ENCODE measurements at places on chromosomes 6 and 20.

GRCh38 chr6:145453376-145453775 is 281.9 kb downstream of the EPM2A start:
- no peak for DNase-seq

DNA sequence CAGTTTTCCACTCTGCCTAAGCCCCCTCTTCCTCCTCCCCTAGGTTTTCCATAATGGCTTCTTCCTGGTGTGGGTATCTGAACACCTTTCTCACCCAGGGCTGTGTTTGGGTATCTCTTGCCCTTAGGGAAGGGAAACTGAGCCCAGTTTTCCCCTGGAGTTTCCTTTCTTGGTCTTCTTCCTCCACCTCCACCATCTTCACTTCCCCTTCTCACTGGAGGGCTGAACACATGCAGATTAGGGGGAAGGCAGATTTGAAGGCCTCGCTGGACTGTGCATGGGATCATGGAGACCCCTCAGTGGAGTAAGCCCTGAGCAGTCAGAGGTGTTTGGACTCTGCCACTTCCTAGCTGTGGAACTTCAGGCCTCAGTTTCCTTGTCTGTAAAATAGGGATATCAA is 27.8 kb downstream of the FOXP4 start:
- no peak for DNase-seq

GRCh38 chr6:42095094-42095493 is 44.8 kb downstream of the TAF8 start:
- no peak for DNase-seq

- no peak for DNase-seq
Measured at GRCh38 chr6:150576651-150577226, 22.9 kb upstream of the PLEKHG1 start.

- peak; percentile 15 for DNase-seq
Measured at GRCh38 chr6:38179300-38179699, 359.8 kb downstream of the ZFAND3 start.

- DNase-seq: no peak
Measured at GRCh38 chr6:109197061-109197460, 101.8 kb downstream of the CEP57L1 start.

GRCh38 chr20:10476319-10476724 is 41.2 kb downstream of the SLX4IP start:
- no peak for DNase-seq

- DNase-seq: no peak
Measured at GRCh38 chr6:169741344-169741743, 10.0 kb downstream of the DYNLT2 start.

DNA sequence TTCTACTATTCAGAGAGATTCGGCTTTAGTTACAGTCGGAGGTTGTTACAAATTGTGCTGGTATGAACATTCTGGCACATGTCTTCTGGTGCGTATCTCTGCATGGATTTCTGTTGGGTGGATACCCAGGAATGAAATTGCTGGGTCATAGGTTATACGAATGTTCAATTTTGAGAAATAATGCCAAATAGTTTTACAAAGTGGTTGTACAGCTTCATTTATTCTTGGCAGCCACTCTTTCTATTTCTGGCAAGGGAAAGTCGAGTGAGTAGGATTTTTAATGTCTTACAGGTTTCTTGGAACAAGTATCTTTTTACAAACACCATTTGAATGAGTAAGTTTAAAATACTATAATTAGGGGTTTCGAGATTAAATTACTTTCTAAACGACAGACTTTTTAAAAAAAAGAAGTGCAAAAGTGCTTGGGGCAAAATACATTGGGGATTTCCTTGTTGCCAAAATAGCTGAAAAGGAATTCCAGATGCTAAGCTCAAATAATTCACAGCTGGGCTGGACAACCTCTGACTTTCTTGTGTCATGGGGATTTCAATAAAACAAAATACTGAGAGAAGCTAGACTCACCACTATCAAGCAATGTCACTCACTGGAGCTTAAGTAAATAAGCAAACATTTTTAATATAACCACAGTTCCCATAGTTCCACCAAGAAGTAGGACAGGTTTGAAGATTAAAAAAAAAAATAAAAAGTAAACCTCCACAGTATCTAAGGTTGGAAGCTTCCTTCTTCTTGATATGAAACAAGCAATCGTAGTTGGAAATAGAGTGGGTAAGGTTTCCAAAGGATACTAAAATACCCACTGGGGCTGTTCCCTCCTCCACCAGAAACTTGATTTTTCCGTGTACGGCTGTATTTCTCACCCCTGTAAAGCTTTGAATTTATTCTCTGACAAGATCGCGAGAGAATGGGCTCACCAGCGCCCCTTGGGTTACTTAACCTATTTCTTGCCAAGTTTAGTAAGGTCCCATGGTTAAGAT is 21.6 kb upstream of the GFOD1 start:
- DNase-seq: no peak

- no peak for DNase-seq
Measured at GRCh38 chr20:20448881-20449280, 81.0 kb downstream of the INSM1 start.

GRCh38 chr6:31441365-31442267 is 38.2 kb downstream of the MICA start:
- peak; percentile 88 for DNase-seq

DNA sequence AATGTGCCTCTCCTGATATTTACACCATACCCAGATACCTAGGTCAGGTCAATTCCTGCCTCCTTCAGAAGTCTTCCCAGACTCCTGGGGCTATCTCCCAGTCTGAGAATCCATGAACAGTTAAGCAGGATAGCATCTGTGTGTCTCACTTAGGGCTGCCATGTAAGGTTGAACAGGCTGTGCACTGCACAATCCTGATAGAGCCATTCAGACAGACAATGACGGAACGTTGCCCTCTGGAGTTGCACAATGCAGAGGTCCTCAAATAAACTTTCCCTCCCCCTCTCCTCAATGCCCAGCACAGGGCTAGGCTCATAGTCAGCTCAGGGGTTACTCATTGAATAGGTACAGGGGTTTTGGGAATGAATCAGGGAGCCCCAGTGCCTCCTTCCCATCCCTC is 89.7 kb downstream of the CD40 start:
- no peak for DNase-seq

- peak; percentile 88 for DNase-seq
Measured at GRCh38 chr6:128882991-128883611, at the start of gene LAMA2. TSS of gene LAMA2 (plus strand) at chr6:128883138. CDS start at chr6:128883246, 108 bp downstream.

DNA sequence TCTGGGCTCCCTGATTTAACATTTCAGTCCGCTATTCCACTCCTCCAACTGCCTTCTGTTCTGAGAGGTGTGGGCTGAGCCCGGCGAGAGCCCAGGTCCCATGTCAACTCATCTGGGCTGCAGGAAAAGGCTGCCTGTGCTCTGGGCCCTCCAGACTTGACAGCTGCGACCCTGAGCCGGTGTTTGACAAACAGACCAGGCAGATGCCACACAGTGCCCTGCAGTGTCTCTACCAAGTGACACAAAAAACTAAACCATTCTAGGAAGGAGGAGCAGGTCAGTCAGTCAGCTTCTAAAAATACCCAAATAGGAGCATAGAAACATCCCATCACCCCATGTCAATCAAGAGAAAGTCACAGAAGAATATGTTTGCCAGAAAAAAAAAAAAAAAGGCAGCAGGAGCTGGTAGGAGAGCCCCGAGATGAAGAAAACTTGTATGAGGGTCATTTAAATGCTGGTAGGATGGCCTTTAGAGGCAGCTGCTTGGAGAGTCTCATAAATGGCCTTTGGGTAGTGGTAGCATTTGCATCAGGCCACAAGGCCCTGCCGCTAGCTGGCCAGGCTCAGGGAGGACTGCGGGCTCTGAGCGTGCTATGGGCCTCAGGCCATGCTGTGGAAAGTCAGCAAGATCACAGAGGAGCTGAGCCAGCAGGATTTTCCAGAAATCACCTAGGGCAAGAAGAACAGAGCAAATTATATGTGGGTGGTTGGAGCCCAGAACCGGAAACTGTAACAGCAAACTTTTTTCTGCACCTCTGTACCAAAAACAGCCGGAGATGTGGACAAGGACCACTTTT is 36.6 kb upstream of the GFOD1 start:
- no peak for DNase-seq

DNA sequence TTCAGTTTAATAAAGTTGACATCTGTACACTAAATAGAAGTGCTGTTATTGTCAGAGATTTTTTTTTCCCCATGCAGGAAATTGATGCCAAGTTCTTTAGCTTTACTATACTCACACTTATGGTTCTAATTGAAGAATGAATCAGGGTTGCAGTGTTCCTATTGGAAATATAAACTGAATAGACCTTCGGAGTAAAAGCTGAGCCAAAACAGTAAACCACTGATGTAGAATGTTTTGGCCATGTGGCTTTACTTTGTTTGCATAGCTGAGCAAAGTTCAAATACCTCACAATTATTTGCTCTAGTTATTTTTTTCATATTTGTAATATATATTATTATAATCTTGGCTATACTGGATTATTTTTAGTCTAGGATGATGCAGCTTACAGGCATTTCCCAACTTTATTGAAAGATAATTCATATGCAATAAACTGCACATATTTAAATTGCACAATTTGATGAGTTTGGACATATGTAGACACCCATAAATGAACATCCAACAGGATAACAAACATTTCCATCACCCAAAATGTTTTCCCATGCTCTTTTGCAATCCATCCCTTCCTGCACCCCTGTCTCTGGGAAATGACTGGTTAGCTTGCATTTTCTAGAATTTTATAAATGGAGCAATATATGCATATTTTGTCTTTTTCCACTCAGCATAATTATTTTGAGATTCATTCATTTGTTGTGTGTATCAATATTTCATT is 105.8 kb upstream of the NOX3 start:
- no peak for DNase-seq
